ENCODE measurements at places on chromosomes 2 and 18.

DNA sequence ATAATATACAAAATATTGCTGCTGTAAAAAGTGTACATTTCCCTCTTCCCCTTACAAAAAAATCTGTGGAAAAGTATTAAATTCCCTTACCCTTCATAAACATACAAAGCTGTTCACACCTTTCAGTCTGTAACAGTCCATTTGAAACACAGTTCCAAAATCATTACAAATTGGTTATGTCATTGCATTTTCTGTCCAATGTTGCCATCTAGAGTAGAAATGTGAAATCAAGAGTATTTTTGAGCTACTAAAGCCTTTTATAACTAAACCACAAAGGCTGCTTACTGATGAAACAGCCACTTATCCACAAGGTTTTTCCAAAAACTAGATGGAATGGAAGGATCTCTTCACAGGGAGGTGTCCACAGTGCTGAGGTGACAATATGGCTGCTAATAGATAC, 72.5 kb downstream of the SS18 start:
- no peak for DNase-seq

DNA sequence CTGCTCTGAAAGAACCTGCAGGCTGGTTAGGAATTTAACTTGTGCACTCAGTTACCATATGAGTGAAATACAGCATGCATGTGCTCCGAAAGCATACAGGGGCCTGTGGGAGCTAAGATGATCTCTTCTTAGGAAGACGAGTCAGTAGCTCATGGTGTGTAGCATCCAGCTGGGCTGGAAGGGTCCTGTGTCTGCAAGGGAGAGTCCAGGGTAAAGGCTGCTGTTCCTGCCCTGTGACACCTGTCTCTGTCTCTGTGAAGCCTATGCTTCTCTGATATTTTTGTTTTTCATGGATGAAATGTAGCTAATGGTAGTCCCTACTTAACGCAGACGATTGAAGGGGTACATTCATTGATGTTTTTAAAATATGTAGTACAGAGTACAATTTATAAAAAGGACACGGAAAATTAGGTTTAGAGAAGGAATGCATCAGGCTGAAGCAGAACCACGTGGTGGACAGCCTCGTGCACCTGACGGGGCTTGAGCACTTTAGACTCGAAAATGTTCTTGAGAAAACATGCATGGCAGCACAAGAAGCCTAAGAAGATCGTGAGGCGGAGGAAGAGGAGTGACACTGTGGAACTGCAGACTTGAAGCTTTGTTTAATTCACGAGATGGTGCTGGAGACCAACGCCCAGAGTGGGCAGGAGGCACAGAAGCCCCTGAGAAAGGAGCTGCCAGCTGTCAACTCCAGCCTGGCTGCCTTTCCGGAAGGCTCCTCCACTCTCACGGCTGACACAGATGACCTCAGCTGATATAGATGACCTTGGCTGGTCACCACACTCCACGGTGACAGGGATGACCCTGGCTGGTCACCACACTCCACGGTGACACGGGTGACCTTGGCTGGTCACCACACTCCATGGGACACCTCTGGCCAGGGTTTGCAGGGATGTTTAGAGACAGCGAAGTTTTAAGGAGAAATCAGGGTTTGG, 110.6 kb downstream of the TMEM18 start:
- no peak for DNase-seq

DNA sequence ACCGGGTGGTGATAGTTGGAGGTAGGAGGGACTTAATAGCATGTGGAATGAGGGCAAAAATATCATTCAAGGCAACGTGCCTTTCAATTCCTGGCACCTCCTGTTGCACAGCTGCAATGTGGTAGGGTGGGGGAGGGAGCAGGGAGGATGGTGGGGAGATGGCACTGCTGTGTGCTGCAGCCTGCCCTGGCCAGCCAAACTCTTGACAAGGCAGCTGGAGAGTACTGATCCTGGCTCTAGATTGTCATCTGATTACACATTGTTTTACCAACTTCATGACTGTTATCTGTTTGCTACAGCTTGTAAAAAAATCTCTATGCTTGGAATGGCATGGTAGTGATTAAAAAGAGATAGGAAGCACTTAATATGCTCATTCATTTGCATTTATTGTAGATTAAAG, 47.7 kb downstream of the PLCL1 start:
- no peak for DNase-seq

- no peak for DNase-seq
Observed at GRCh38 chr2:149068996-149069888, 30.7 kb downstream of the LYPD6B start.

DNA sequence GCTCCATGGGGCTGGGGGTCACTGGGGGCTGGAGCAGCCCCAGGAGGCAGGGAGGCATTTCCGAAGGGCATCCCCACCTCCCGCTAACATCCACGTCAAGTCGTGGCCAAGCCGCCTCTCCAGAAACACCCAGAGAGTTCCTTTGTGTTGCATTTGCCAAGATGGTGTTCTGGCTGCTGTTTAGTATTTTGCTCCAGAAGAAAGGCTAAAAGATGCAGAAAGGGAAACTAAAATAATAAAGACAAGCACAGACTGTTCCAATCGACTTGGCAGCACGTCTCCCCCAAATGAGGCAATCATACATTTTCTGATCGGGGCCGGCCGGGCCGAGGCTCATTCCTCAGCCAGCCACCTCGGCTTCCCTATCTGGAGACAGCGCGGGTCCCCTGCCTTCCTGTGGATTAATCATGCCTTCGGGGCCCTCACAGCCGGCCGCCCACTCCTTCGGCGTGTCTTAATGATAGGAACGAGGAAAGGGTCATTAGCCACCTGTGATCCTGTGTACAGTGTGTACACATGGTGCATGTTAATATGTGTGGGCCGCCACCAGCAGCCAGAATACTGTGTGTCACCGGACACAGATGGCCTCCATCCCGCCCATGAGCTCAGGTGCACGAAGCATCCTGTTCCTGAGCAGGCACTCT, 169.2 kb downstream of the KLHL29 start:
- no peak for DNase-seq

DNA sequence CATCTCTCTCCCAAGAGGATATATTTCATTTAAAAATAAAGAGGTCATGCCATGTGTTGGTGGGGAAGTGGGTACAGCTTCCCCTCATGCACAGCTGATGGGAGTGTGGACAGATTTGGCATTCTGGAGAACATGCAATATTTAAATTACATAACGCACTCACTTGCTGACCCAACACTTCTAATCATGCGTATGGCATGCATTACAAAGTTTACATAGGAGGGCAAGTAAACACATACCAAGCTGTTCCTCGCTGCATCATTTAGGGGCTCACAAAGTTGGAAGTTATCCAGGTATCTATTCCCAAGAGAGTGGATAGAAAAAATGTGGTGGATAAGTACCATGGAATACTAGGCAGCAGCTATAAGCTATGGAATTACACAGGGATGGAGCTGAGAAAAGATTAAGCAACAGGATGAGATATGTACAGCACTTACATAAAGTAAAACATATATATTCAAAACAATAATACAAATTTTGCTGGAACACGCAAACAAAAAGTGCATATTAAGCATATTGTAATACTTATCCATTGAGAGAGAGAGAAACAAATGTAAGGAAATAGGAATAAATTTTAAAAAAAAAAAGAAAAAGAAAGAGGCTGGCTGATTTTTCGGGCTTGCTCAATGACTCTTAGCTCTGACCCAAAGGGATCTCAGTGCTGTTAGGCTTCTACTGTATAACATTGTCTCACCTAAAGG, 11.0 kb downstream of the CYP1B1 start:
- DNase-seq: no peak

All from NCI-H146 (cell line).